ENCODE measurements at places on chromosomes 12 and 14. TPM values are rescaled to one million over a fixed set of nuclear protein-coding genes. Genes with fewer than 3 reads are reported as not detected.

DNA sequence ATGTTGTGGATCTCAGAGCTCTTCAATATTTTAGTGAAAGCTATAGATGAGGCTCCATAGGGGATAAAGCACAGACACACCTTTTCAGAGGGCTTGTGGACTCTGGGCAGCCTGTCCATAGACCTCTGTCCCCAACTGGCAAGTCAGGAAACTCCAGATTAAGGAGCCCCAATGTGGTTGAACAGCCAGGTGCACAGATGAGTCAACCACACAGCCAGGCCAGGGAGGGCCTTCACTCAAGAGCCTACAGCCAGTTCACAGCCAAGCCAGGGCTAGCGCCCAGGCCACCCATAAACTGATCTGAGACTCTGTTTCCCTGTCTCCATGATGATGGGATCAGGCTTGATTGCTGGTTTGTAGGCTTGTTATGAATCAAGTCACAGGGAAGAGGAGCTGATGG lies 1.0 kb upstream of the BDKRB2 start:
- DNase-seq, result no peak

GRCh38 chr12:9509464-9510161 lies 98.1 kb downstream of the KLRB1 start:
- DNase-seq, result peak; percentile 51

GRCh38 chr14:61183196-61183885 lies 97.8 kb downstream of the TMEM30B start:
- no peak for DNase-seq

The GLT8D2 gene
- 11.2 TPM for total RNA-seq

DNA sequence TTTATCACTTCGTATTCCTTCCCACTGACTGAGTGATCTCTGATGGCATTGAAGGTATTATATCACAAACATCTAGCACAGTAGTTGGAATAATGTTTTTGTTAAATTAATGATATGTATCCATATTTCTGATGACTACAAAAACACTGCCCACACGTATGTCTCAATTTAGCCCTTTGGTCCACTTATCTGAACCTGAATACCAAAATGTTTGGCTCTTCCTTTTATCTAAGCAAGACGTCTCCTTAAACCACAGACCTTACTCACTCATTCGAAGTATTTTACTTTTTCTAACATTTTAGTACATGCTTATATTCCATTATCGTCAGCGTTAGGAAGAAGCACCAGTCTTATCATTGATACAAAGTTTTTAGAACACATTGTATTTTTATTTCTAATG lies 126.4 kb downstream of the PIK3C2G start:
- DNase-seq, result no peak

- no peak for DNase-seq
These were observed 164.8 kb downstream of the SNAPC1 start for GRCh38 chr14:61927060-61927459.

The RASAL1 gene
- total RNA-seq, result 9.9 TPM

GRCh38 chr14:54374117-54374884 lies 22.5 kb upstream of the CDKN3 start:
- DNase-seq, result no peak

- no peak for DNase-seq
These were observed 85.1 kb downstream of the DIP2B start for GRCh38 chr12:50589650-50590435.

GRCh38 chr14:66508547-66508845 lies 549 bp downstream of the GPHN start:
- no peak for DNase-seq

- DNase-seq, result no peak
These were observed 502.6 kb downstream of the FUT8 start for GRCh38 chr14:65915125-65915524.

DNA sequence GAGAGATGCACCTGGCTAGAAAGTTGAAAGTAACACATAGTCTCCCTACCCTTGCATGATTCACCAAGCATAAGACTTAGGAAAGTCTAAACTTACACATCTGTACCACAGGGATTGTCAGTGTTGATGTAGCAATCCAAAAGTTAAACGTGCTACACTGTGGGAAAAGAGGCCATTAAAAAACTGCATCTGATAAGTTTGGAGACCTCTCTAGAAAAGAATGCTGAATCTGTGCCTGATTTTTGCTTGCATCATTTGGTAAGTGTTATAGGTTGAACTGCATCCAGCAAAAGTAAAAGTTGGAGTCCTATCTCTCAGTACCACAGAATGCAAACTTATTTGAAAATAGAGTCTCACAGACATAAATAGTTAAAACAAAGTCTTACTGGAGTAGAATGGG lies 126.6 kb downstream of the SLC6A15 start:
- DNase-seq, result no peak

GRCh38 chr12:121575952-121576625 lies 4.7 kb downstream of the KDM2B start:
- DNase-seq, result no peak

- DNase-seq, result no peak
These were observed 12.6 kb downstream of the DHRS1 start for GRCh38 chr14:24286996-24287395.

DNA sequence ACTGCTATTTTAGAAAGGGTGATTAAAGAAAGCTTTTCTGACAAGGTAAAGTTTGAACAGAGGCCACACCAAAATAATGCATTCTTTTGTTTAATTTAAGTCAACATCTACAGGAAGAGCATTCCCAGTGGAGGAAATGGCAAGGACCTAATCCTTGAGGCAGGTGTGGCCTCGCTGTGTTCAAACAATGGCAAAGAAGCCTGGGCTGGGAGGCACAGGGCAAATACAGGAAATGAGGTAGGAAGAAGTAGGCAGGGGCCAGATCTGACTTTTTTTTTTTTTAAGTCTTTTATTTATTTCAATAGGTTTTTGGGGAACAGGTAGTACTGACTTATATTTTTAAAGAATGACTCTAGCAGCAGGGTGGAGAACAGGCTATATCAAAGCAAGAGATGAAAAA lies 53.5 kb downstream of the ARMH4 start:
- DNase-seq, result no peak

GRCh38 chr14:105844810-105845724 lies 318.7 kb downstream of the TMEM121 start:
- DNase-seq, result no peak

The KRT2 gene
- 5.1 TPM for total RNA-seq

DNA sequence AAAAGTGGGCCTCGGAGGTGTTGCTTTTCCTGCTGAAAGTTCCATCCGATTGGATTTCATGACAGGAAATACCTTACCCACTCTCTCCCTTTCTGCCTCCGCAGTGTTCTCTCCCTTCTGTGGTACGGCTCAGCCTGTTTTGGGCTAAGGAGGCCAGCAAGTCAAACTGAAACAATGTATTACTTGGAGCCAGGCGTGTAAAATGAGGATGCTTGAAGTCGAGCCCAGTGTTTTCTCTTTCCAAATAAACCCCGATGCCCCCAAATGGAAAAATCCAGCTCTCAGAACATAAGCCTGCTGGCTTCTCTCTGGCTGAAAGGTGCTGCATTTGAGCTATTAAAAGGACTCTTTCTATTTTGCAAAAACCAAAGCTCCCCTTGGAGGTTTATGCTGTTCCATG lies 124.7 kb downstream of the ZNF664 start:
- DNase-seq, result no peak

DNA sequence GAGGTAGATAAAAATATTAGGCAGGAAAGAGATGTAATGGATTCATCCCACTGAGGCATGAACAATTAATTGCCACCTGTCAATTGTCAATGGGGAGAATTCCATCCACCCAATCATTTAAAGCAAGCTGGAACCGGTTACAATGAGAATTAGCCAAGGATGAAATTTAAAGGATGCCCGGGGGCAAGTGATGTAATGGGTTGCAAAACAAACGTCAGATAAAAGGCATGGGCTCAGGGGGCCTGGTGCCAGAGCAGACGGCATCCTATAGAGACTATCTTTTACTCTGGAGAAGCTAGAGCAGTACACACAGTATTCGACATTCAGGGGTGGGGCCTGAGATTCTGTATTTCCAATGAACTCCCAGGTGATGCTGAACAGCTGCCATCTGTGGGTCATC lies 80.5 kb upstream of the ZFP36L1 start:
- DNase-seq, result no peak

GRCh38 chr12:123713823-123714585 lies 1.9 kb downstream of the ATP6V0A2 start:
- no peak for DNase-seq

- no peak for DNase-seq
These were observed 256.8 kb upstream of the FLRT2 start for GRCh38 chr14:85273099-85273677.

The C12orf54 gene
- not detected for total RNA-seq

The IGF1 gene
- total RNA-seq, result 6.9 TPM

GRCh38 chr12:4648104-4648500 lies 749 bp downstream of the AKAP3 start:
- DNase-seq, result no peak

GRCh38 chr12:13189264-13189663 lies 7.3 kb upstream of the EMP1 start:
- no peak for DNase-seq

- DNase-seq, result no peak
These were observed 7.1 kb upstream of the WASHC4 start for GRCh38 chr12:105100207-105100985.

GRCh38 chr14:79596551-79596950 lies 614.8 kb downstream of the DIO2 start:
- no peak for DNase-seq

- DNase-seq, result no peak
These were observed 687.1 kb upstream of the FBXO33 start for GRCh38 chr14:40119321-40119720.

DNA sequence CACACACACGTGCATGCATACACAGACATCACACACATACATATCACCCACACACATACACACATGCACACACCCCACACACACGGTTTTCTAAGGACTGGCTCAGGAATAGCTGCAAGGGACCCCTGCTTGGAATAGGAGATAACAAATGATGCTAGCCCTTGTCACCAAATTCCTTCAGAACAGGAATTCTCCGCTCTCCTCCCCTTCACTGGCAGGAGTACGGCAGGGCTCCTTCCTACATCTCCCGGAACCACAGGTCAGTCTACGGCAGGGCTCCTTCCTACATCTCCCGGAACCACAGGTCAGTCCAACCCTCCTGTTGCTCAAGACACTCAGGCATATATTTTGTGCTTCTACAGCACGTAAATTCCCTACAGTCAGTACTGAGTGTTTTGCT lies 23.9 kb downstream of the PHLDA1 start:
- DNase-seq, result no peak

DNA sequence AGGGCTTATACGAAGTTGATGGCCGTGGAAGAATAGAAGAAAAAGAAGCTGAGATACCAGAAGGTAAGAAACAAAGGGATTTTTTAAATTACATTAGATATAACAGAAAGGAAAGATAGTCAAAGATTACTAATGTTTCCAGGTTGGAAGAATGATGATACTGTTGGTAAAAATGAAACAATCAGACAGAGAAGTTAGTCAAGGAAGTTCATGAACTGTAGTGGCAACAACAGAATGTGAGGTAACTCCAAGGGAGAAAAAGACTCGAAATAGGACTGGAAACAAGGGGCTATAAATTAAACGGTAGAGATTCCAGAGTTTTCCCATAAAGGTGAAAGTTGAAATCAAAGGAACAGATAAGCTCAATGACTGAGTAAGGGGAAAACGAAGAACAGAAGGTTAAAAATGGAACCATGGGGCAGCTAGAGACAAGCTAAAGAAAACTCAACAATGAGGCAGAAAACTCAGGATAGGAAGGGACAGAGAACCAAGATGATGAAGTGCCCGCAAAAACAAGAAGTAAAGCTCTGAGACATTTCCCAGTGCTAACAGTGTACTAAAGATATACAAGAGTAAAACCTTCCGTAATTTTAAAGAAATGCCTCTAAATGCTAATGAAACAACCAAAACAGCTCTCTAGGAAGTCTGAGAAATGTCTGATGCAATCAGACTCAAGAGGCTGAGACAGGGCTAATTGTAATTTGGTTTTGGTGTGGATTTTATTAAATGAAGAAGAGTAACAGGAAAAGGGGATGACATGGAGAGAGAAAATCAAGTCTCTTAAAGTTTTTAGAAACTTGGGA lies 70.0 kb downstream of the PPP2R5E start:
- no peak for DNase-seq

The ABCD2 gene
- not detected for total RNA-seq

GRCh38 chr14:100042286-100042685 lies 22.9 kb upstream of the EVL start:
- DNase-seq, result no peak

DNA sequence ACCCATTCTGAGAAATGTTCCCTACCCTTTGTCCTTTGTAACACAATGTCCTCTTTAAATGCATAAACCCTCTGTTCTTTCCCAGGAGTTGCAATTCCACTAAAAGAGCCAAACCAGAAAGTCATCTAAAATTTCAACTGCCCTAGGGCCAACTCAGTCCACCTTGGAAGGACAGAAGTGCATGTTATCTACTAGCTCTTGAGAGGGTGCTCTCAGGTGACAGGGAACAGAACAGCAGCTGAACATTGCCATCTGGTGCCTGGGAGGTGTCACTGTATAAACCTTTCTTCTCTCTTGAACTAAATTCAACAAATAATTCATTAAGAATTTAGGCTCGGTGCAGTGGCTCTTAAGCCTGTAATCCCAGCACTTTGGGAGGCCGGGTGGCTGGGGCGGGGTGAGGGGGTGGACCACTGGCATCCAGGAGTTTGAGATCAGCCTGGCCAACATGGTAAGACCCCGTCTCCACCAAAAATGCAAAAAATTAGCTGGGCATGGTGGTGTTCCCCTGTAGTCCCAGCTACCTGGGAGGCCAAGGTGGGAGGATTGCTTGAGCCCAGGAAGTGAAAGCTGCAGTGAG lies 10.3 kb upstream of the FERMT2 start:
- peak; percentile 63 for DNase-seq

The CDCA3 gene
- total RNA-seq, result 16.2 TPM

DNA sequence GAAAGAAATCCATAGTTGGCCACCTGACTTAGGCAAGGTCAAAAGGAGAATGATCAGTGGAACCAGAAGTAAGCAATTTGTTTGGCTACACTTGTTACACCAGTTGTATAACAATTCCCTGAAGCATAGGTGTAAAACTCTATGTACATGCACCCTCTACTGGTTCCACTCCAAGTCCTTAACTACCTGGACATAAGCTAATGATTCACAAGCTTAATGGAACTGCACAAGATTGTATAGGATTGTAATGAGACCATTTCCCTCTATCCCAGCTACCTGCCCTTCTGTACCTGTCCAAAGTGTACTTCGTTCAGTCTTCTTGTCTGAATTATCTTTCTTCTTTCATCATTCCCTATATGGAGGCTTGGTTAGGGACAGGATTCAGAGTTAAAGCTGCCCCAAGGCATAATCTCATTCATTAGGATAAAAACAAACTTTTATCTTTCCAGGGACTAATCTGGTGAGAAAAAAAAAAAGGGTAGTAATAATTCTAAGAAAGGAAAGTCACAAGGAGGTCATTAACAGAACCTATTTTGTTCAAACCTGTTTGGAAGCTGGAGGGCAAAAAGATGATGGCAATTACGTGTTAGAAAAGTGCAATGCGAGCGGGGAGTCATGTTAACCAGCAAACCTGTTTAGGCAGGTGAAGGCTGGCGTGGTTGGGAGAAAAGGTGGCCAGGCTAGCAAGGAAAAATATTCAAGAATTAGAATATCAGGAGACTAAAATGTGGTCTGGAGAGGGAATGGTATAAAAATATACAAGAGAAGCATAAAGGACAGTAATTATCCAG lies 2.8 kb upstream of the TMEM52B start:
- peak; percentile 29 for DNase-seq

The CATSPERB gene
- 1.2 TPM for total RNA-seq
